Activated CD4-positive, alpha-beta T cell treated with anti-CD3 and anti-CD28 coated beads for 4 hours (primary cell): ENCODE measurements at places on chromosomes 1 and 21.

DNA sequence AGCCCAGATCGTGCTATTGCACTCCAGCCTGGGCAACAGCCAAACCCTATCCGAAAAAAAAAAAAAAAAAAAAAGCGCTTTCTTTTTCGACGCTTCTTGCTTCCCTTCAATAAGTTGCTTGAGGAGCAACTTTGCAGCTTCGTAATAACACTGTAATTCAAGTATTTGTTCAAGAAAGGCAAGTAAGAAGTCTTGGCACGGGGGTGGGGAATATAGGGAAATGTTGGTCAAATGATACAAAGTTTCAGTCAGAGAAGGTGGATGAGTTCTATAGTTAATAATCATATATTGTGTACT lies 871 bp upstream of the PSMA5 start:
- no peak for DNase-seq

DNA sequence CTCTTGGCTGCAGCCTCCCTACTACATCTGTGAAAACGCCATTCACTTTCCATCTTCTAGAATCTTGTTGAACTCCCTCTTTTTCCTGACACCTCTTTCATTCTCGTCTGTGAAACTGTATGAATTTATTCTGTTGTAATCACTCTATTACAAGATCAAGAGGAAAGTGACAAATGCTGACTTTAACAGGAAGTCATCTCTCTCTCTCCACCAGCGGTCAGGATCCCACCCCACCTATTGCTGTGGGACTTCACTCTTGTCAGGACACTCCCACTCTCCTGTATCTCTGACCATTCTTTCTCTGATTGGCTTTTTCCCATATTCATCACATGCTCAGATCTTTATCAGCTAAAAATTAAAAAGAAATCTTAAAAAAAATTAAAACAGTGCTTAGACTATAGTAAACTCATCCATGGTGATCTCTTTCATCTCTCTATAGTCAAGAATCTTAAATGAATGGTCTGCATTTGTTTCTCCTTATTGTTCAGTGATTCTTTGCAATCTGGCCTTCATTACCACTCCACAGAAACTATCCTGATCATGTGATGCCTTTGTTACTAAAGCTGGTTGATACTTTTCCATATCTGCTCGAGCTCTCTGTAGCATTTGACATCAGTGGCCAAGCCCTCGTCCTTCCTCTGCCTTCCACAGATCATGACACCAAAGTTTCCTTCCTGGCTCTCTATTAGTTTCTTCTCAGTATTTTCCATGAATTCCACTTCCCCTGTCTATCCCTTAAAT lies 113.6 kb downstream of the UCHL5 start:
- no peak for DNase-seq

- DNase-seq = no peak
These were observed 134.2 kb downstream of the ZZZ3 start for GRCh38 chr1:77548285-77548684.

- DNase-seq = peak; percentile 28
These were observed 258.3 kb upstream of the SGIP1 start for GRCh38 chr1:66275601-66276023.

GRCh38 chr21:33286600-33287456 lies 20.7 kb downstream of the IL10RB start:
- DNase-seq = no peak

GRCh38 chr1:206866062-206866461 lies 639 bp downstream of the IL20 start:
- DNase-seq = no peak

- no peak for DNase-seq
These were observed 16.8 kb upstream of the HHAT start for GRCh38 chr1:210311726-210312493.

DNA sequence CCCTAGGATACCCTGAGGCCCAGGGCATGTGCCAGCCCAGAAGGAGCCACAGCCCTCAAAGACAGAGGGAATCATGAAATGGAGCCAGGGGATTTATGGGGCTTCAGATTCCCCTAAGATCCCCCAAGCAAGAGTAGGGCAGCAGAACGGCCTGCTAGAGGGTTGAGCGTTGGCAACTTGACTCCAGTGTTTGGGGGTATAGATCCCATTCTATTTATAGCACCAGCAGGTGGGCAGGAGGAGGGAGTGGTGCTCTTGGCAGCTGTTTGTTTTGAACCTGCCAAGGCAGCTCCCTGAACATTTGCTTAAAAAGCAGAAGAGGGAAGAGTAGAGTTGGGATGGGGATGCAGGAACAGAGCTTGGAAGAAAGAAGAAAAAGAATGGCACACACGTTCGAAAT lies 33.7 kb downstream of the GLUL start:
- DNase-seq = no peak

- no peak for DNase-seq
These were observed 151.3 kb upstream of the COL6A1 start for GRCh38 chr21:45830221-45830640.

- DNase-seq = no peak
These were observed 160.8 kb upstream of the SGIP1 start for GRCh38 chr1:66373157-66373591.

GRCh38 chr1:40352126-40352525 lies 21.4 kb upstream of the SMAP2 start:
- no peak for DNase-seq

DNA sequence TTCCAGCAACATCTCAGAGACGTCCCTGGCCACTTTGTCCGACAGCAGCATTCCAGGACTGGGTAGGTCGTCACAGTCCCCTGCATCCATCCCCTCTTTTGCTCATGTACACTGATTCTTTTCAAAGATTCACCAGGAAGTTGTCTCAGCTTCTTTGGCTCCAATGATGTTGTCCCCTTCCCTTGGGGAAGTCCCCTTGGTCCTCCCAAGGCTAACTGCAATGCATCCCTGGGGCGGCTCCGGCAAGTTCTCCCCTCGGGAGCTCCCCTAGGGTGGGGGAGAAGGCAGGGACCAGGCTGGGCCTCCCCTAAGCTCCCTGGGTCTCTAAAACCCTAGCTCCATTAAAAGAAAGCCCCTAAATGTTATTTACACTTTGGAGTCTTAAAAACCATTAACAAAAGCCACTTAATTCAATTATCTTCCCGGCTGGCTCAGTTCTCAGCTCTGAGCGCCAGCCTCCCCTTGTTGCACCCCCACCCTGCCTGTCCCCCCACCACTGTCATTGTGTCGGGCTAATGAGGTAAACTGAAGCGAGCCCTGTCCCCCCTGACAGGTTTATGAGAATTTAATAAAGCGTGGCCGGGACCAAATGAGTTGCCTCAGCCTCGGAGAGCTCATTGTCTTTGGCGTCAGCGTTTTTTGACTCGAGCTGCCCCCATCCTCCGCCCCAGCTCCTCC lies 25.3 kb downstream of the KNCN start:
- DNase-seq = no peak

GRCh38 chr1:209769171-209769904 lies 13.5 kb downstream of the TRAF3IP3 start:
- DNase-seq = peak; percentile 68

DNA sequence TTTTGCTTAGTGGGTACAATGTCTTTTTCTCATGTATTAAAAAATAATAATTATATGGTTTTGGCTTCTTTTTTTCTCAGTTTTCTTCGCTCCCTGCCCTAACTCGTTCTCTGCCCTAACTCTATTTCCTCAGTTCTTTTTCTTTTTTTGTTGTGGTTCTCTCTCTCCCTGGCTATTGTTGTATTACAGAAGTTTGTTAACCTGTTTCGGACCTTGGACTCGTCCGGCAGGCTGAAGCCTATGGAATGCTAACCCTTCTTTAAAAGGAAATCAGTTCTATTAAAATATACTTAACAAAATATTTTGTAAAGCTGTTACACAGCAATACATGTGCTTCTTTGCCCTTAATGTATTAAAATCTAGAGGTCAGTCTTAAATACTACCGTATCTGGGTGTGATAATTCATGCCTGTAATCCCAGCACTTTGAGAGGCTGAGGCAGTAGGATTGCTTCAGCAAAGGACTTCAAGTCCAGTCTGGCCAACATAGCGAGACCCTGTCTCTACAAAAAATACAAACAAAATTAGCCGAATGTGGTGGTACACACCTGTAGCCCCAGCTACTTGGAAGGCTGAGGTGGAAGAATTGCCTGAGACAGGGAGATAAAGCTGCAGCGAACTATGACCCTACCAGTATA lies 64.1 kb downstream of the ANGPTL1 start:
- DNase-seq = no peak

- no peak for DNase-seq
These were observed 43.1 kb upstream of the IGSF3 start for GRCh38 chr1:116710420-116711262.

DNA sequence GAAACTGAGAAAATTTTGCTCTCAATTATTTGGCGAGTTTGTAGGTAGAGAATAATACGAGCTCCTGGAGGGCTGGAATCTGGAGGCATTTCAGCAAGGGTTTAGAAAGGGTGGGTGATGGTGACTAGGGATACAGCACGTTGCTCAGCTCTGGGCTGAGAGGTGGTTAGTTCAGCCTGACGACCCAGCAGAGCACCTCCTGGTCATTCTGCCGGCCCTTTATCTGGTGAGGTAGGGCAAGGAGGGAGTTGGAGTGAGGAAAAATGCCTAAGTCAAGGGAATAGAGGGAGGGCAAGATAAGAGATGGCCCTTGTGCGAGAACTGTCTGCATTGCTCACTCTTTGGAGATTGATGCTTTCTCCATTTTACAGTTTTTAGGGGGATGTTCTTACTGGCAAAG lies 19.1 kb downstream of the GALNT2 start:
- DNase-seq = no peak

DNA sequence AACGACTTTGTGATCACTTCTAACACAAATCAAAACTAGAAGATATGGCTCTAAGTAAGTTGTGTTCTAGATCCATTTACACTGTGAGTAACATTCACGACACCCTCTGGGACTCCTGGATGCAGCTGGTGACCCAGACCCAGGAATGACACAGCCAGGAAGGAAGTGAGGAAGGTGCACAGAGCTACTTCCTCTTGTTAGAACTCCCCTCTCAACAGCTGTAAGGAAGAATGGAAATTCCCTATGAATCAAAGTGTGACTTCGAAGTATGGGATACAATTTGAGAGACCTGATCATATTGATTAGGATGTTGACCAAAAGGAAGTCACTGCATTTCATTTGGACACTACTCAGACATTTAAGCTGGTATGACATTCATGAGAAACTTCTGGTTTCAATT lies 185.3 kb downstream of the NRIP1 start:
- no peak for DNase-seq

DNA sequence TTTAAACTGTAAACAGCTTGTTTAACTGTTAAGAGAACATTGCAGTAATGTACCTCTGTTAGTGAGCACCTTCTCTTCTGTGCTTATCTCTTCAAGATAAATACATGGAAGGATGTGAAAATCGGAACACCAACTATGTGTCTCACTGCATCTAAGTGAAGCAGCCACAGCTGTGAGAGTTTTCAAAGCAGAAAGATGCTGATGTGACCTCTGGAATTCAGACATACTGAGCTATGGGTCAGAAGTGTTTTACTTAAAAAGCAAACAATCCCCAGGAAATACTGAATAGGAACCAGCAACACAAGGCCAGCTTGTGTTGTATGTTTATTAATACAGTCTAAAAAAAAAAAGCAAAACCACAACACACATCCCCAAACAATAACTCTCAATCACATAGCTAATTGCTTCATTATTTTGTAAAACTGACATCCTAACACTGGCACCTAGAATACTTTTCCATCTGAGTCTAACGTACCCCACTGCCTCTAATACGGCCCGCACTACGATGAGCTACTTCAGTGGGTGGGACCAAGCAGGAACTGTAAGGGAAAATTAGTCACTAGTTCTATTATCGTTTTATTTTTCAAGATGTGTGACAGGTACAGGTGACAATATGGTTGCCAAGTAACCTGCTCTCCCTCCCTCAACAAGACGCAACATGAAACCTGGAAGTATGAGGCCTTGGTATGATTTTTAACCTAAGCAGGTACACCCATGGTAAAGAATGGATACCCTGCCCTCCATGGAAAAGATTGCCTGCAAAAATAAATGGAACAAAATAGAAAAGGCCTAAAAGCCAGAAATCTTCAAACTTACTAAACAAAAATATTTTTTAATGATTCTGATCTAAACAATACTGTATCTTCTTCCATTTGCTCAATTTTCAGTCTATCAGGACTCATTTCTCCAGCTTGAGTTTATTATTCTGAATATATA lies 13.9 kb downstream of the ERRFI1 start:
- DNase-seq = no peak
